ENCODE measurements at places on chromosomes 16 and 17. TPM values are rescaled to one million over a fixed set of nuclear protein-coding genes. Genes with fewer than 3 reads are reported as not detected.

DNA sequence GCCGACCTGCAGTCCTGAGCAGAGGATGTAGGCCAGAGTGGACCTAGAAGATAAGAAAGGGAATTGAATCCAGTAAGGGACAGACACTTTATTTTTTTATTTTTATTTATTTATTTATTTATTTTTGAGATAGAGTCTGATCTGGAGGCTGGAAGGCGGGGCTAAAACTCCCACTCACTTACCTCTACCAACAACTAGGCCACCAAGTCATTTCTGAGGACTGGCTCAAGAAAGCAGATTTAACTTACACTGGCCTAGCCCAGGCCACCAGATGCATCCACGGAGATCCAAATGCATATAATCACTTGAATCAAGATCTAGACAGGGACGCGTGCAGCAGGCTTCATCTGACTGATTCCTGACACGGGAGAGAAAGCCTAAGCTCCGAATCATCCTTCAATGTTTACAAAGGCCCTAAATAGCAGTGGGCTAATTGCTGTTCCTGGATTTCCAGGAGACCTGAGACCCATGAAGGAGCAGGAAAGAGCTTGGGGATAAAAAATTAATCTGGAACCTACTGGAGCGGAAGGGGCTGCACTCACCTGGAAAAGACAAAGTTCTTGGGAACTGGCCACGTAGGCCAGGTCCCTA is 1.1 kb upstream of the ALOX12 start:
- no peak for DNase-seq

DNA sequence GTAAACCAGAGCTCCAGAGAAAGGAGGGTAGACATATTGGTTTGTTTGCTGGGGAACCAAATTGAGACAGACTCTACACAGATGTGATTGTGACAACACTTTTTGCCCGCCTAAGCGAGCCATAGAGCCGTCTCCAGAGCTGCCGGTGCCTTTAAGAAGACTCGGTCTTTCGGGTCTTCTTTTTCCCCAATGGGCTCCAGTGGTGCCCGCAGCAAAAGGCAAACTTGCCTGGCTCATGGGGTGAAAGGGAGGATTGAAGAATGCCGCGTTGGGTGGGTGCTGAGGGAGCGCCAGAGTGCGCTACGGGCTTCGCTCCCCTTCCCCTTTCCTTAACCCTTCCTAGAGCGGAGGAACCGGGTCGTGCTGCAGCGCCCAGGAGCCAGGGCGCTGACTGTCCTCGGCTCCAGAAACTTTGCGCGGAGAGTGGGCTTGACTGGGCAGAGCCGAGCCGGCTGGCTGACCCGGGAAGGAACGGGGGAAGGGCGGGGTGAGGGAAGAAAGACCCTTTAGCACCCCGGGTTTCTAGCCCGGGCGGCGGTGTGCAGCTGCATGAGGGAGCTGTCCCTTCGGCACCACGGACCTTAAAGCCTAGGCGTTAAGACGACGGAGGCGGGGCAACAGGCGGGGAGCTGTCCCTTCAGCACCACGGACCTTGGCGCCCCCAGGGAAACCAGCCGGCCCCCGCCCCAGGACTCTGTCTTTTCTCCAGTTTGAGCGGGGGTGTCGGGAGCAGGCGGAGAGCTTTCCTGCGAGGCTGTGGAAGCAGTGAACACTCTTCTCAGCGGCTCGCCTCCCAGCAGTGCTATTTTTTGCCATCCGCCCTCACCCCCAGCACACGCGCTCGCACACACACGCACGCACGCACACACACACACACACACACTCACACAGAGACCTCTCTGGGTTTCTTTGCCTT is at the start of gene CACNG3:
Gene CACNG3 (plus strand): TSS at position 880 of the 916 bp plus-strand sequence. CDS start 420 bp downstream, outside the sequence.
- no peak for DNase-seq

DNA sequence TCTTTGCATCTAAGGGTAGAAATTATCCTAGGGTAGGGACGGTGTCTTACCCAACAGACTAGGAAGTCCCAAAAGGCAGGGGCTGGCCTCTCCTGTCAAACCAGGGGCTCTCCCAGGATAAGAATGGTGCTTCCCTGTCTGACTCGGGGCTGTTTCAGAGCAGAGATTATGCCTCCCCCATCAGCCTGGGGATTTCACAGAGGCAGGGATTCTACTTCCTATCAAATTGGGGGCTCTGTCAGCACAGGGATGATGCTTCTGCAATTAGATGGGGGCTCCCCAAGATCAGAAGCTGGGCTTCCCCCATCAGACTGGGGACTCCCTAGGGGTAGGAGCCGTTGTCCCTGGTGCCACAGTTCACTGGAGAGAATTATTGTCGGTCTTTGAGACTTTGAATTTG is 2.3 kb downstream of the NXPH3 start:
- no peak for DNase-seq

- no peak for DNase-seq
Measured at GRCh38 chr17:72137161-72137560, 16.3 kb downstream of the SOX9 start.

Gene ACSM2A
- not detected for total RNA-seq

- DNase-seq = no peak
Measured at GRCh38 chr17:18938692-18939023, 13.3 kb upstream of the SLC5A10 start.

- no peak for DNase-seq
Measured at GRCh38 chr17:3002538-3003295, 60.7 kb downstream of the OR1D5 start.

DNA sequence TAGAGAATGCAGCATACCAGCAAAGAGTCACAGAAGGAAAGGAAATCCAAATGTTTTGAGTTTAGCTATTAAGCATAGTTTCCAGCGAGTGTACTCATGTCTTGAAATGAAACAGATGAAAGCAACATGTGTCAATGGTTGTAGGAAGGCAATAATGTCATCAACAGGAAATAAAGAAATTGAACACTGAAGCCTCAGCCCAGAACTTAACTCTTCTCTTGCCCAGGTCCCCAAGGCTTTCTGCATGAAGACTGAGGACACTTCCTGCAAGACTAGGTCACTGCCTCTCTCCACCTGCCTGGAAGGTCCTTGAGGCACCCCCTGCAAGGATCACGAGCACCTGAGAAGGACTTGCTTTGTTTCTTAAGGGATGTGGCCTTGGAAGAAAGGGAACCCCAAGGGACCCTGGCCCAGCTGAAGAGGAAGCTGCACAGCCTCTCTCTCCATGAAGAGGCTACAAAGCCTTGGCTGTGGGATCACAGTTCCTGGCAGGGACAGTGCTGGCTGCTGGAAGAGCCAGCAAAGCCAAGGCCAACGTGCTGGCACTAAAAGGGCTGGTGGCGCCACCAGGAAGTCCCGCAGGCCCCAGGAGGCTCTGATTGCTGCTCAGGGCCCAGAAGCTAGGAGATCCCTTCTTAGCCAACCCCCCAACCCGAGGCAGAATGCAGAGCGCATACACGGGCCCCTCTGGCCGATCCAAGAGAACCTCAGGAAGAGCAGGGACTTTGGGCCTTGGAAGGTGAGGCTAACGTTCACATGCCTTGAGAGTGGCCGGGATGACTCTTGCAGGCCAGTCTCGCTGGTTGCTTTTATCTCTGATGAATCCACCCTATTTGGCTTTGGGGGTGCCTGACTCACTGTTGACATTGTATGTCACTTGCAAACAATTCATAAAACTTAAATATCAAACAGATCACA is 23.4 kb upstream of the AXIN2 start:
- no peak for DNase-seq

Gene LGALS9B
- total RNA-seq = not detected

Gene MFAP4
- total RNA-seq = 73.4 TPM

Gene OTOA
- not detected for total RNA-seq

DNA sequence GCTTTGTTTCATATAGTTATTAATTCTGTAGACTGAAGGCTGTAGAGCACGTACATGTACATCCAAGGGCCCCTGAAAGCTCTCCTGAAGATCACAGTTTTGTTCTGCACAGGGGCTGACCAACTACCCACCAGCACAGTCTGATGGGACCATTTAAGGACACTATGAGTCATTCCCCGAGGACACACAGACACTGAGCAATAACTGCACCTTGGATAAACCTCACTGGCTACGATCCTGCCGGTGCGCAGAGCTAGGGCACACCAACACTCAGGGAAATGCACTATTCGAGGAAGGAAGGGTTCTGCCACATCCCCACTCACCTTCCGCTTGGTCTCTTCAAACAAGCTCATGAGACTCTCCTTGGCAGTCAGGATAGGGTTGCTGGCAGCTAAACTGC is 20.3 kb downstream of the SMG6 start:
- DNase-seq = no peak

DNA sequence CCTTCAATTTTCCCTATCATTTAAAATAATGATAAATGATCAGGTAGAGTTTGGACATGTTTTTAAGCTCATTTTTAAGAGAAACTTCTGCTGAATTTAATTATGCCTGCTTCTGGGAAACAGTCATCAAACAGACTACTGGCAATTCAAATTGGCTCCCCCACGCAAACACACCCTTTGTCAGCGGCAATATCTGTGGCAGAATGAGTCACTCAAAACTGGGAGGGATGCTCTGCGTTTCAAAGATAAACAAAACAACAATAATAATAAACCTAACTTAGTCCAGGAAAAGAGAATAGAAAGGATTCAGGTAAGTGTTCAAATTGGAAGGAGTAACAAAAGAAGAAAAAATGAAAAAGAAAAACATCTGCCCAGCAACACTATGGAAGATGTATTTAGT is 108.1 kb upstream of the ERCC4 start:
- DNase-seq = no peak

Gene NRN1L
- total RNA-seq = 1.5 TPM

DNA sequence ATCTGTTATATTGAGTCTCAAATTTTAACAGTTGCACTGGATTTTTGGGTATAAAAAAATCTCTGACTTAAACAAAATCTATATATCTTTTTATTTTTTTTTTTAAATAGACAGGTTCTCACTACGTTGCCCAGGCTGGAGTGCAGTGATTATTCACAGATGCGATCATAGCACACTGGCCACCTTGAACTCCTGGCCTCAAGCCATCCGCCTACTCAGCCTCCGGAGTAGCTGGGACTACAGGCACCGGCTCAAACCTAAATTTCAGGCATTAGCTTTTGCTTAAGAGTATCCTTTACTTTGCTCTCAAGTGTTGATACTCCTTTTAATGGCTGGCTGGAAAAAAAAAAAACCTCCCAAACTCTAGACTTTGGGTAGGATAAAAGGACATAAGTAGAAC is 61.6 kb downstream of the RPGRIP1L start:
- DNase-seq = no peak

DNA sequence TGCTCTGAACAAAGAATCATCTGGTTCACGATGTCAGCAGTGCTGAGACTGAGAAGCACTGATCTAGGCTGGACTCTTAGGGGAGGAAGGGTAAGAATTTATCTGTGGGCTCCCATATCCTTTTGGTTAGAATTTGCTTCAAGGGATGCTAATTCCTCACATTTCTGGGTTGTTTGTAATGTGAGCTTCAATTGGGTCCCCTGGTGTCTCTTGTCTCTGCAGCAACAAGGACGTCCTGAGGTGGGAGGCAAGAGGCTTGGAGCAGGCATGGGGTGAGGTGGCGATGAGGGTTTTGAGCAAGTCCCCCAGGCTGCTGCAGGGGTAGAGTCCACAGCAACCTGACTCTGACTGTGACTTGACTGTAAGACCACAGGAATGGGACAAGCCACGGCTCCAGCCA is 213.8 kb upstream of the NLRP1 start:
- no peak for DNase-seq

DNA sequence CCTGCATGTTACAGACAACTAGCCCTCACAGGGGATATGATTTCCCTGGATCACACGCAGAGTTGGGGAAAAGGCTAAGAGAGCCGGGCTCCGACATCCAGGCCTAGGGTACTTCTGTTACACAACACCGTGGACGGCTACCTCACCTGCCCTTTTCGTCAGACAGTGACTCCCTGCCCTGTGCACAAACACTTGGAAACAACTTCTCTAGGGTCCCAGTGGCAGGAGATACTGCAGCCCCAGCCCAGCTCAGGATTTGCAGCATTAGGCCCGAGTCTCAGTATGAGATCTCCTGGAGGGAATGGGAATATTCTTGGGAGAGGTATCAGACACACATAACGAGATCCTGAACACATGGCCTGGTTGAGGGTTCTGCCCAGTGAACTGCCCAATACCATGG is 8.3 kb downstream of the RUSF1 start:
- DNase-seq = no peak

Gene MT4
- total RNA-seq = not detected

DNA sequence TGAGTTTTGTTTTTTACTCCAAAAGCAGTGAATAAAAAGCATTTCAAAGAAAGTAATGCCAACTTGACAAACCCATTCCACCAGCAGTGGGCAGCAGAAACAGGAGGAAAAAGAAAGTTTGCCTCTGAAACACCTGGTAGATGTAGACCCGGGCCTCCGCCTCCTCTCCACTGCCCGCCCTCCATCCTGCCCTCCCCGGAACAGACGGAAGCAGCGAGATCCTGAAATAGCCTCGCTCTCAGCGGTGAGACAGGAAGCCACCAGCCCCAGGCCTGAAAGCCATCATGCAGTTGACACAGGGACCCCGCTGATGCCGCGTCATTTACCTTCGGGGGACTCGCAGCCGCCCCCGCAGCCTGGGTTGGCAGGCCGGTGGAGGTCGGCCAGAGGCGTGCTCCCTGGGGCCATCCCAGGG is 67.8 kb downstream of the C16orf78 start:
- no peak for DNase-seq

GRCh38 chr16:47254756-47255155 is 111.0 kb upstream of the NETO2 start:
- DNase-seq = no peak

DNA sequence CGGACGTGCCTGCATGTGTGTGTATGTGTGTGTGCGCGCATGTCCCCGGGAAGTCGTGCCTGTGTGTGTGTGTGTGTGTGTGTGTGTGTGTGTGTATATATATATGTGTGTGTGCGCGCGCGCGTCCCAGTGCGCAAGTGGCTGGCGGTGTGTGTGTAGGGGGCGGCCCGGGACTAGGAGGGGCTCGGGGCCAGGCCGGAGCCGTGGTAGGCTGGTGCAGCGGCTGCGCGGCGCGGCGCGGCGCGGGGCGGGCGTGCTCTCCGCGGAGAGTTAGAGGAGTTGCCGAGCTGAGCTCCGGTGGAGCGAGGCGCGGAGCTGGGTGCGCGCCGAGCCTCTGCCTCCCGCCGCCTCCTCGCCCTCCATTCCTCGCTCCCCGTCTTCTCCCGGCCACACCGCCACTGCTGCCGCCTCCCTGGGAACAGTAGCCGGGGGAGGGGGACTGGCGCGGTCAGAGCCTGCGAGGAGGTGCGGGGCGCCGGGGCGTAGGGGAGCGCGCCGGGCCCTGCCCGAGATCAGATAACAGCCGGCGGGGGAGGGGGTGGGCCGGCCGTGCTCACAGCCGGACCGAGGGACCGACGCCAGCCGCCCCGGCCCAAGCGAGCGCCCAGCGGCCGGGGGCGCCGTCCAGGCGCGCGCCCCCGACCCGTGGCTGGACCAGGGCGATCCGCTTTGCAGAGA is at the start of gene KCNJ12:
Gene KCNJ12 (plus strand): TSS at position 277 of the 678 bp plus-strand sequence. CDS start 38,986 bp downstream, outside the sequence.
- DNase-seq = no peak

Gene SLC5A10
- total RNA-seq = not detected

Gene DHRS7C
- total RNA-seq = not detected

- no peak for DNase-seq
Measured at GRCh38 chr17:17175917-17176316, 30.2 kb downstream of the PLD6 start.

DNA sequence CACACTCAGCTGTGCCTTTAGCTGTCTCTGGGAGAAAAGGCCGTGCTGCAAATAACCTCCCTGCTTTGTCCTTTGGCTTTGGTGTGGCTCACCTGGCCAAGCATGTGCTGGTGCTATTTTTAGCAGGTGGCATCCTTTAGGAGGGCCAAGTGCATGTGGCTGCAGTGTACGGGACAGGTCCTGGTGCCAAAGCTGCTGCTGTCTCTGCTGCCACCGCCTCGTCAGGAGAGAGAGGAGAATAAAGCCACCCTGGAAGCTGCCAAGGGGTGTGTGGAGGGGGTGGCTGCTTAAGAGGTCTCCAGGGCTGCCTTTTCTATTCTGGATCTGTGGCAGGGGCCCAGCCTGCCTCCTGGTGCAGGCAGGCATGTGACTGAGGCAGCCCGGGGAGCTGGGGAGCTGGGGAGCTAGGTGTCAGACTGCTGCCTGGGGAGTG is 6.2 kb downstream of the AKAP1 start:
- DNase-seq = no peak

Measured in osteocyte (in vitro differentiated cells).